Endothelial cell (in vitro differentiated cells): ENCODE measurements at places on chromosomes 2 and 18.

GRCh38 chr2:219109471-219109870 is 48.8 kb upstream of the IHH start:
- DNase-seq: peak; percentile 33

GRCh38 chr2:133266041-133266925 is 302.0 kb downstream of the NCKAP5 start:
- peak; percentile 43 for DNase-seq

DNA sequence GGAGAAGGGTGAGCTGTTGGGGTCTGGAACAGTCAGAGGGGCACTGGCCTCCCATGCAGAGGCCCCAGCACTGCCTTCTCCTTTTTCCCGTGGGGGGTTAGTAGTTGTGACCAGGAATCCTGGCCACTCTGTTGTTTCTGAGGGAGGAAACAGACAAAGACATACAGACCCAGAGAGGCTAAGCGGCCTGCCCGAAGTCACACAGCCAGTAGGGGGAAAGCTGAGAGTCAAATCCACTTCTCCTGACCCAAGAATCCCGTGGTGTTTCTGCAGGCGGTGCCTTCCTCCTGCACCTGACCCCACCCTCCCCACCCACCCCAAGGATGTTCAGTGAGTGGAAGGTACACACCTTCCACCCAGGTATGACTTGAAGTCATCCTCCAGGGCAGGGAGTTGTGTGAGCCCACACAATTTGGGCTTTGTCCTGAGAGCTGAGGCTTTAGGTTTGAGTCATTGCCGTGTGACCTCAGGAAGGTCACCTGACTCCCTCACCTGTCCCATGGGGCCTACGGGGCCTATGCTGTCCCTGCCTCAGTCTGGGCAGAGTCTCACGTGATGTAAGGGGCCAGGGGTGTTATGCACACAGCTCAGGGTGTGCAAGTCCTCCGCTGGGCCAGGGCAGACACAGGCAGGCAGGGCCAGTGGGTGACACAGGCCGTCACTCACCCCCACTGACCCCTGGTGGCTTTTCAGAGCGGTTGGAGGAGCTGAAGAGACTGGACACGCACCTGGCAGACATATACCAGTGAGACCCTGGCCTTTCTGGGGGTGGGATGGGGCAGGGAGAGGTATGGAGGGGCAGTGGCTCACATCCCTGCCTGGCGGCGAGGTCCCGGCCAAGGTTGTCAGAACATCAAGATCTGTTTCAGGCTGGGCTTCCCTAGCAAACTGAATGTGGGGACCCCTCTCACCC is 5.0 kb downstream of the NT5DC4 start:
- no peak for DNase-seq

- DNase-seq: no peak
Measured at GRCh38 chr18:62590799-62591590, 68.2 kb downstream of the ZCCHC2 start.

DNA sequence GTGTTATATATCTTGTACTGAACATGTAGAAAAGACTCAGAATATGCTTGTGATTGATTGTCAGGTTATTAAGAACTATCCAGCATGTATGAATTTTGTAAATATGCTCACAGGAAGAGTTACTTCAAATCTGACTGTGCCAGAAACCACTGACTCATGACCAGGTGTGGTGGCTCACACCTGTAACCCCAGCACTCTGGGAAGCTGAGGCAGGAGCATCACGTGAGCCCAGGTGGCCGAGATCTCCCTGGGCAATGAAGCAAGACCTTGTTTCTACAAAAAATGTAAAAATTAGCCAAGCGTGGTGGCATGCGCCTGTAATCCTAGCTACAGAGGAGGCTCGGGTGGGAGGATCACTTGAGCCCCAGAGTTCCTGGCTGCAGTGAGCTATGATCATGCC is 126.6 kb downstream of the COMMD1 start:
- no peak for DNase-seq

DNA sequence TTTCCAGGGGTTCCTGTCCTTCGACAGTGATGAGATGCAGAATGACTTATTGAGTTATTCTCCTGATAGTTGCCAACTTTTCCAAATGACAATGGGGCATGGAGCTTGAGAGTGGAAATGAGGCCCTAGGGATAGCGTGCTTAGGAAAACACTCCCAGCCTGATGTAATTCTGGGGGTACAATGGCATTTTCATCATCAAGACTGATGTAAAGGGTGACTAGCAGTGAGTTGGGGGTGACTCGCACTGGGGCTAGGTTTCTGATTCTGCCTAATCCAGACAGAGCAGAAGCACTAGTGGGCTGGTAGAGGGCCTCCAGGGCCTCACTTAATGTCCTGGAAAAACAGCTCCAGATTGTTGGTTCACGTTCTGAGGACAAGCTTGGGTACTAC is 34.0 kb upstream of the IL37 start:
- DNase-seq: no peak

DNA sequence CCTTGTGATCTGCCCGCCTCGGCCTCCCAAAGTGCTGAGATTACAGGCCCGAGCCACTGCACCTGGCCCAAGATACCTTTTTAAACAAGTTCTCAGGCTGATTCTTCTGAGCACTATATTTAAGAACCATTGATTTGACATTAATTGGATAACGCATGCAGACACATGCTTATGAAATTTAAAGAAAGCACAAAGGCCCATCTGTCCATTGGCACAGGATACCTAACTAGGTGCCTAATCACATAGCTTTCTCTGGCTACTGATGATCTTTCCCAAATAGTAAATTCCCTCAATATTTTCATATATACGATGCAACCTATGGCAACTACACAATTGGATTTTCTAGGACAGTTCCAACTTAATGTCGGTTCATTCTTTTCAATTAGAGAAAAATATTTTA is 62.5 kb upstream of the STAM2 start:
- DNase-seq: no peak

DNA sequence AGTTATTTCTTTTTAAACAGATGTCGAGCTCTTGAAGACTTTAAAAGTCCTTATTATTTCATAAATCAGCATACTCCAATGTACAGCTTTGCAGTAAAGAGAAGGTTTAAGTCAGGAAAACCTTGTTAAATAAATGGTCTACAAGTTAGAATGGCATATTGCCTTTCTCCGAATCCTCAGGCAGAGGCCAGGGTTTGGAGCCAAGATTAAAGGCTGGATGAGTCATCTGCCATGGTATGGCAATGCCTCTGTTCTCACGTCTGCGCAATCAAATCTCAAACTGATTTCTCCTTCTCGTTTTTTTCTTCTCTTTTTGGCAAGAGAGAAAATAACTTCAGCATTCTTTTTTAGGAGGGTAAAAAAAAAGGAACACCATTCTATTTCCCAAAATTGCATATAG is 5.6 kb upstream of the KCNJ3 start:
- no peak for DNase-seq

GRCh38 chr18:39425172-39425850 is 1859.7 kb upstream of the CELF4 start:
- DNase-seq: no peak

GRCh38 chr2:177616731-177617130 is 224.2 kb downstream of the AGPS start:
- DNase-seq: no peak

GRCh38 chr2:183798535-183798934 is 674.3 kb downstream of the NUP35 start:
- no peak for DNase-seq

DNA sequence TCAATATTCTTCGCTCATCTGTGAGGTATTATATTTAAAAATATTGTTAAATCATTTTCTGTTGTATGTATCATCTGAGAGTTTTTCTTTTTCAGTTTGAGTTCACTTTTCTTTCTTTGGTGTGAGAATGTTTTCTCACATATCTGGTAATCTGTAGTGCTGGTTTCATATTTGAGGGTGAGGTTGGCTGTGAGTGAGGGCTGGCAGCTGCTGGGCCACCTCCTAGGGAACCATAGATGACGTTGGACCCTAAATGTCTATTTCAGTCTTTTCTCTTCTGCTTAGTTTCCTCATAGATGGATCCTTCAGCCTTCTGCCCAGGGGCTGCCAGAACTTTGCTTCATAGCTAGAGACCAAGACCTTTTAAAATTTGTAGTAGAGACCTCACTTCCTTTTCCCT is 33.5 kb downstream of the MGAT5 start:
- no peak for DNase-seq

GRCh38 chr18:29012364-29012763 is 835.4 kb upstream of the CDH2 start:
- DNase-seq: no peak

DNA sequence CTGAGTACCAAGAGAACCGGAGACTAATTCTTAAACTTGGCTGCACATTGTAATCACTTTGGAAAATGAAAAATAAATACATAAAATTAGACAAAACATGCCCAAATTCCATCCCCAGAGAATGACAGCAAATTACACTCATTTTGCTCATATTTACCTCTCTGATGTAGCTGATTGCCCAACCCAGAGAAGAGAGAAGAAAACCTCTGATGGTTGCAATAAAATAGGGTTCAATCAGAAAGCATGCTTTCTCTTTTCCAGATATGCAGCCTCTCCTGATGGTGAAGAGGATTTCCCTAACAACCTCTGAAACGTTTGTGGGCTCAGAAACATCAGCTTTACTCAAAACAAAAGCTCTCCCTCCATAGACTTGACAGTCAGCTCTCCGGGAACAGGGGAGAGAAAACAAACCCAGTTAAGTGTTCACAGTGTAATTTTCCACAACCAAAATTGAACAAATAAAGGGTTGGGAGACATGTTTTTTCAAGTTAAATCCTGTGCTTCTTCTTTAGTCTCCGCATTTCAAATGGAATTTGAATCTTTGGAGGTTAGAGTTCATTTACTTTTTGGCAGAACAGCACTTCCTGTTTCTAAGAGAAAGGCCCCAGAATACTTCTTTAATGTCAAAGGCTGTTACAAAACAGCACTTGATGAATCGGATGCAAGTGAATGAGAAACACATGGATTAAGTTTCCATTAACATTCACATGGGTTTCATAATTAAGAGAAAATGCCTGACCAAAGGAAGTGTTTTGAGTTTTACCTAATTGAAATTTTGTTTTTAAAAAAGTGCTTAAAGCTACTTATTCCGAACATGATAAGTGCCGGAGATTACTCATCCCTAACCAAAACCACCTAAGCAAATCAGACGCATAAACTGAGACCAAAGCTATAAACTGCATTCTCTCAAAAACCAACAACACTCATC is 570.1 kb upstream of the SYT4 start:
- DNase-seq: no peak

GRCh38 chr2:78839259-78839658 is 186.2 kb upstream of the REG3G start:
- no peak for DNase-seq

DNA sequence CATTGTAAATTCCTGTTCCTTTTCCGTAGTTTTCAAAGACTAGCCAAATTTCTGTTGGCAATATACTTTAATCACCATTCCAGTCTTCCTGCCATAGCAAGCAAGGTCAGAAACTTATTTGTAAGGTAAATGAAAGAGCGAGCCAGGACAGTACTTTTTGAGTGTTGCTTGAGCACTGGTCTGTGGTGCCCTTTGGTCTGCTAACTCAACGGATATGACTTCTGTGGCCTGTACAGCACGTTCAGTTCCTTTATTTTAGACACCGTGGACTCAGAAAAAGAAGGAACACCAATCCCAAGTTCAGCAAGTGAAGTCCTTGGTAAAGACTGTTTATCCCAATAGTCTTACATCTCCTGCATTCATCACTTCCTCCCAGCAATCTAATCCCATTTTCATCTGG is 166.3 kb downstream of the MYO1B start:
- no peak for DNase-seq

DNA sequence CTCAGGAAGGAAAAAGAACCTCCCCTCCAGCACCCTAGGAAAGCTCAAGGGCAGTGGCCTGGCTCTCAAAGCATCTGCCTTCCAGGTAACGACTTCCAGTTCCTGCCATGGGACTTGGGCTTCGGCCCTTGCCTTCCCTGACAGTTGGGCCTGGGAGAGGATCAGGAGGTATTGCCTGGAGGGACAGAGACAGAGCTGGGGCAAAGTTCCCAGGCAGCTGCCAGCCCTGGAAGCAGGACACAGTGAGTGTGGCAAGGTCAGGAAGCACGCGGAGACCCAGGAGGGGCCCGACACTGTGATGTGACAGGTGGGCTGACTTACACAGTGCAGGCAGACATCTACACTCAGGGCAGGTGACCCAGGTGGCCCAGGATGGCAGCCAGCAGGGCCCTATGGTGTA is 87.5 kb upstream of the BOD1L2 start:
- DNase-seq: no peak

GRCh38 chr2:1863386-1863785 is 119.1 kb upstream of the PXDN start:
- no peak for DNase-seq

GRCh38 chr2:226189061-226189460 is 610.6 kb downstream of the IRS1 start:
- DNase-seq: no peak

- DNase-seq: no peak
Measured at GRCh38 chr2:42964439-42965083, 172.2 kb upstream of the HAAO start.

DNA sequence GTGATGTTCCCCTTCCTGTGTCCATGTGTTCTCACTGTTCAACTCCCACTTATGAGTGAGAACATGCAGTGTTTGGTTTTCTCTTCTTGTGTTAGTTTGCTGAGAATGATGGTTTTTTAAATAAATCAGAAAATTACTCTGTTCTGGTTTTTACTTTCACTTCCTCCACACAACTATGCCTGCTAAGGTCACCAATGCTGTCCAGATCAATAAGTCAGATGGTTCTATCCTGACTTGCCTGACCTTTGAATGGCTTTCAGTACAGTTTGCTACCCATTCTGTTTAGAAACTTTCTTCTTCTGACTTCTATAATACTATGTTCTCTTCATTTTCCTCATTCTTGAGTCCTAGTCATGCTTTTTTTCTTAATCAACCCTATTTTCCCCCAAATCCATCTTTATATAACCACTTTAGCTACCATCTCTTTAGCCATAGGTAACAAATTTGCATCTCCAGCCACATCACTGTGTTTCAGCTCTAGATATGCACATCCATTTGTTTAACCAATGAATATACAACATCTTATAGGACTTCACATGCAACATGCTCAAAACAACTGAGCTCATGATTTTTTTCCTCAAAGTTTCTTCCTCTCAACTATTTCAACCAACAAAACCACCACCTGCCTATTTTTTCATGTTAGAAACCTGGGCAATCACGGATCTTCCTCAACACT is 58.8 kb upstream of the SLC38A11 start:
- DNase-seq: no peak

- DNase-seq: no peak
Measured at GRCh38 chr2:238096311-238097011, 3.7 kb upstream of the ESPNL start.
